G401 (cell line): ENCODE measurements at places on chromosomes 5 and 9. TPM values are rescaled to one million over a fixed set of nuclear protein-coding genes. Genes with fewer than 3 reads are reported as not detected.

DNA sequence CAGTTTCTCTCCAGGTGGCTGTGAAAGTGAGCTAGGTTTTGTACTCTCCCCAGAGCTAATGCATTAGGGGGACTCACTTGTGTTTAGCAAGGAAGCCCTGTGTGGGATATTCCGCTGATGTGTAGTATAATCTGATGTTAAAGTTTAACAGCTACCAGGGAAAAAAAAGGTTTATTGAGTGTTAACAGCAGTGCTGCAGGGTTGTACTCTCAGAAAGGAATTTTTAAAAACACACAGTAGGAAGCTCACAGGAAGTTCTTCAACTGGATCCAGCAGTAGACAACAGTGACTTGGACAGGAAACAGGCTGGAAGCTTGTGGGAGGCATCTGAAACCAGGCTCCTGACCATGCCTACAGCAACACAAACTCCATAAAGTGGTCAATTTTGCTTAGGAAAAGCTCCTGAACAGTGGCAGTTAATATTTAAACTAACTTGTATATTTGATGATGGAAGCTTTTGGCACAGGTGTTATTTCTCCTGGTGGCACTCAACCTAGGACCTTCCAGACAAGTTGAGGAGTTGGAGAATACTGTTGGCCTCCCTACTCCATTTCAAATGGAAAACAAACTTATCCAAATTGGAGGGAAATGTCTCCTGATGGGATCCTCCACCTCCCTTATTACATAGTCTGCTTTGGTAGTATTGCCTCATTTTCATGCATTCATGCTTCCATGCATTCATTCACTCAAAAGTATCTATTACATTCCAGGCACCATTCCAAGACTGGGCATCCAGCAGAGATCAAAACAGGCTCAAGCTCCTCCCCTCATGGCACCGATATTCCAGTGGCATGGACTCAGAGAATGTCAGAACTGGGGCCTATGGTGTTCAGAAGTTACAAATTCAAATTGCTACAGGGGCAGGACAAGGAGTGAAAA lies 54.7 kb downstream of the FOXD1 start:
- no peak for DNase-seq

Gene SMIM33
- not detected in 2 replicates for total RNA-seq

- DNase-seq: no peak
Observed at GRCh38 chr9:72904267-72905093, 48.4 kb downstream of the ALDH1A1 start.

- DNase-seq: no peak
Observed at GRCh38 chr5:132463811-132464155, 26.8 kb downstream of the IRF1 start.

Gene PCDHGC4
- not detected in 2 replicates for total RNA-seq

DNA sequence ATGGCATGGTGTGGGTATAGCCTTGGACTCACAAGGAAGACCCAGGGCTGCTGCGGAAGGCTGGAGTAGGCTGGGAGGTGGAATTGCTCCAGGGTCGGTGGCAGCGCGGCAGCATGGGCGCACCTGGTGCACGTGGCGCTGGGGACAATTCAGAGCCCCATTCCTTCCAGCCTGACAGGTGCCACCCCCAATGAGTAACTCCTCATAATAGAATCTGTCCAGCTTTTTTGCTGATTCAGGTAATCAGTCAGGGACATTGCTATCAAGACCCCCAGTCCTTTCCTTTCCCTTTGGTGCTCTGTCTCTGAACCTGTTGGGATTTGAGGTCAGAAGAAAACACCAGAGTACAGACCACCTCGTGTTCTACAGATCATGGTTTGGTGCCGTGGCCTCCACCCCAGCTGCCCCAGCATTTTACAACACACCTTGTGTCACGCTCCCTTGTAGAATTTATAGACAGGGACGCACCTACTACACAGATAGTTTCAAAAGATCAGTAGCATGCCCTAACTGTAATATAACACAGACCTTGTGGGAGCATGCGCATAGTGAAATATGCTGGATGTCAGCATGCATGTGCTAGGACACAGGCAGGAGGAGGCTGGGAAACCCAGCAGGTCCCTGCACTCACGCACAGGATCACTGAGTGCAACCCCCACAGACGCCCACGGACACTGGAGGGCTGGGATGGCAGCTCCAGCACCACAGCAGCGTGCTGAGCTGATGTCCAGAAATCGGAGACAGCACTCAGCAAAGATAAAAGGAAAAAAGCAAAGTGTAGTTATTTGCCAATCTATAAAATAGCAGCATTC lies 47.9 kb upstream of the CTSL start:
- DNase-seq: no peak

Gene CTXN3
- total RNA-seq: not detected in 2 replicates

DNA sequence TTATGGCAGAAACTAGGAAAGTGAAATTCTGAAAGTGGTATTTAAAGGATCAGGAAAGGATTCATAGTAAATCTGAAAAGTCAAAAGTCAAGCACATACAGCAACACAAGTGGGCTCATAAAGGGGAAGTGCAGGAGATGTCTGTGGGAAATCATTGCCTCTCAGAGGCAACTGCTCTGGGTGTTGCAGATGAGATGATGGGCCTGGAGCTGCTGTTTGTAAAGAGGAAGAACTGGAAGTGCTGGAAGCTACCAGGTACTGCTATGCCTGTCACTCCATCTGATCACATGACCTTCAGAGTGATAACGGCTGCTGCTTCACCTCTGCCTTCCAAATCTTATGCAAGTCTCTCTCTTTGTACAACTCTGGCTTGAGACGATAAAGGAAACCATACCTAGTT lies 55.9 kb downstream of the ADRB2 start:
- DNase-seq: no peak

Gene NMUR2
- total RNA-seq: not detected in 2 replicates

- DNase-seq: peak; percentile 77
Observed at GRCh38 chr9:126398403-126399058, 71.9 kb downstream of the MVB12B start.

Gene TEK
- total RNA-seq: not detected in 2 replicates

Gene PCDHGA9
- total RNA-seq: not detected in 2 replicates

DNA sequence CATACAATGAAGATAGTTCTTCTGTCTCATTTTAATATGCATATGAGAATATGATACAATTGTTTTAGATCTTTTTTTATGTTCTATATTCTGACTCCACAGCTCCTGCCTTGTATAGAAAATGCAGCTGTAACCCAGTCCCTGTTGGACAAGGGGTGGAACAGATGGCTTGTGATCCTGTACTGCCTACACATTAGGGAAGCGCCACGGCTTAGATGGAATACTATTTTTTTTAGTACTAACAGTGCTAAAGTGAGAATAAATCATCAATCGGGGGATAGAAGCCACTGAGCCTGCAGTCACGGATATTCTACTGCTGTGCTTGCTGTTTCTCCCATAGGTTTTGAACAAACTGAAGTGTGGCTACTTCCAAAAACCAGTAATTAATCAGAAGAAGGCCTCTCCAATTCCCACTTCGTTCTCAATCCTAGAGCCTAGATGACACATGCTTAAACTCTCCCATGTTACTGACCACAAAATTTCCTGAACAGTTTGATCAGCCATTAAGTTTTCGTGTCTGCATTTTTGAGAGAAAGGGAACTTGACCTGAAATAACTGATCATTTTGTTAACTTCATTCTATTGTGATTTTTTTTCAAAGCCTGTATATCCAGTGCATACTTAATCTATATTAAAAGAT lies 150.3 kb downstream of the CDH18 start:
- peak; percentile 50 for DNase-seq

GRCh38 chr5:167971706-167972105 lies 319.7 kb upstream of the WWC1 start:
- no peak for DNase-seq

- DNase-seq: no peak
Observed at GRCh38 chr9:95276395-95276954, 41.0 kb downstream of the FANCC start.

Gene RASEF
- not detected in 2 replicates for total RNA-seq

GRCh38 chr9:114503009-114503408 lies 2.3 kb downstream of the WHRN start:
- no peak for DNase-seq

Gene ERCC6L2
- total RNA-seq: 26.6 and 62.7 TPM in 2 replicates

GRCh38 chr9:30196941-30197340 lies 2187.5 kb upstream of the ACO1 start:
- DNase-seq: no peak

Gene NUTM2G
- not detected in 2 replicates for total RNA-seq

Gene SGCD
- total RNA-seq: not detected in 2 replicates

Gene TMC1
- not detected in 2 replicates for total RNA-seq

DNA sequence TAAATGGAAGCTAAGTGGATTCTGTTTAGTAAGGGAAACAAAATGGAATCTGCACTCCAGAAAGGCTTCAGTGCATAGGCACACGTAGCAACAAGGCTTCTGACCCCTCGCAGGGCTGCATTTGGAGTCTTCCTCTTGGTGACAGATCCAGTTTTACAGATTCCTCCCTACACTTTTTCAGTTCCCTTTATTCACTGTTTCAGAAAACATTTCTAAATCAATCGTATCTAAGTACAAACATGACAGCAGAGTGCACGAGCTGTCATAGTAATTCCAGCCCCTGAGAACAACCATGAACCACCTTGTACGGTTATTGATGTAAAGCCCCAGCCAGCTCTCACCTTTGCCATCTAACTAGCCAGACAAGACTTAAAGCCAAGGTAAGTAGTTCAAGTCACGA lies 491.6 kb downstream of the SEMA5A start:
- no peak for DNase-seq

GRCh38 chr5:149492781-149493180 lies 58.5 kb downstream of the CSNK1A1 start:
- DNase-seq: no peak

Gene ENC1
- total RNA-seq: 36.4 and 59.3 TPM in 2 replicates

DNA sequence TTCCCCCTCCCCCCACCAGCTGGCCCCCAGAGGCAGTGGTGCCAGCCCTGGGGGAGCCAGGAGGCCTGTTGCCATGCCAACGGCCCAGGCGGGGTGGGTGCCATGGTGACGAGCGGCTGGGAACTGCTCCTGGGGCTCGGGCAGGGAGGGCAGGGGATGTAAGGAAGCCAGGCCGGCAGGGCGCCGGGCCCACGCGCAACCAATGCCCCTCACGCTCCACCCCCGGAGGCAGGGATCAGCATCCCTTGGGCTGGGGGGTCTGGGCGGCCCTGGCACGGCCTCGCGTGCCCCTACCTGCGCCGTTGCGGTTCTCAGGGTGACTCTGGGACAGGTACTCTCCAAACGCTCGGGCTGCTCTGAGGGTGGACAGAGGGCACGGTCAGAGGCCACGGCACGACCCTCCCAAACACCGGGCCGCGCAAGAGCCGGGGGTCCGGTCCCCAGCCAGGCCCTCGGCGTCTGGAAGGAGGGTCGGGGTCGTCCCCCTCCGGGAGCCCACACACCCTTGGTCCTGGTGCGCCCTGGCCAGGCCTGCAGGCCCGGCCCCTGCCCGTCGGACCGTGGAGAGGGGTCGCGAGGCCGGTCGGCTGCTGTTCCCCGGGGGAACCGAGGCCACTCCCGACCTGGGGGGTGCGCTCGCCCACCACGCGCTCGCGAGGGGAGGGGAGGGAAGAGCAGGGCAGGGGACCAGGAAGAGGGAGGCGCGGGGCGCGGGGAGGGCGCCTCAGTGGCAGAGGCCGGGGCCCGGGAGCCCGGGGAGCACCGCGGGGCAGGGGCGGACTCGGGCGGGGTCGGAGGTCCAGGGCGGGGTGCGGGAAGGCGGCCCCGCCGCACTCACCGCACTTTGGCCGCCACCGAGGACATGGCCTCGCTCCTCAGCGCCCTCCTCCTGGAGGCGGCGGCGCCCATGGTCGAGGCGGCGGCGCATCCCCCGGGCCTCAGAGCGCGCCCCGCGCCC lies 661 bp downstream of the NSMF start:
- DNase-seq: peak; percentile 50
